ENCODE measurements at places on chromosomes 7 and 10.

DNA sequence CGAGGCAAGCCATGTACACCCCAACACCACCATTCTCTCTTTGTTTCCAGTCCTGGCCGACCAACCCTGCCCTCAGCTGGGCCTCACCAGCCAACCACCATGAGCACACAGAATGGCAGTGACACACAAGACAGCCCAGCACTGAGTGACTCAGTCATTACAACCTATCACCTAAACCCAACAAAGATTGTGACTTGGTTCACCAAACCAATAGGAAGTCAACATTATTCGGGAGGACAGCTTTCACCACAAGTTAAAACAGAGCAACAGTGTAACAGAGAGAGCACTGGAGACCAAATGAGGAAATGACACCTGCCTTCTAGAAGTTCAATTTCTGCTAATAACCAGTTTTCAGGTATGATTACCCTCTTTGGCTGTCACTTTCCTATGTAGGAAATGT is 72.1 kb downstream of the DNMBP start:
- DNase-seq = no peak

GRCh38 chr10:95531058-95531809 is 29.9 kb downstream of the SORBS1 start:
- no peak for DNase-seq

GRCh38 chr10:114437473-114438292 is 33.4 kb upstream of the AFAP1L2 start:
- DNase-seq = no peak

DNA sequence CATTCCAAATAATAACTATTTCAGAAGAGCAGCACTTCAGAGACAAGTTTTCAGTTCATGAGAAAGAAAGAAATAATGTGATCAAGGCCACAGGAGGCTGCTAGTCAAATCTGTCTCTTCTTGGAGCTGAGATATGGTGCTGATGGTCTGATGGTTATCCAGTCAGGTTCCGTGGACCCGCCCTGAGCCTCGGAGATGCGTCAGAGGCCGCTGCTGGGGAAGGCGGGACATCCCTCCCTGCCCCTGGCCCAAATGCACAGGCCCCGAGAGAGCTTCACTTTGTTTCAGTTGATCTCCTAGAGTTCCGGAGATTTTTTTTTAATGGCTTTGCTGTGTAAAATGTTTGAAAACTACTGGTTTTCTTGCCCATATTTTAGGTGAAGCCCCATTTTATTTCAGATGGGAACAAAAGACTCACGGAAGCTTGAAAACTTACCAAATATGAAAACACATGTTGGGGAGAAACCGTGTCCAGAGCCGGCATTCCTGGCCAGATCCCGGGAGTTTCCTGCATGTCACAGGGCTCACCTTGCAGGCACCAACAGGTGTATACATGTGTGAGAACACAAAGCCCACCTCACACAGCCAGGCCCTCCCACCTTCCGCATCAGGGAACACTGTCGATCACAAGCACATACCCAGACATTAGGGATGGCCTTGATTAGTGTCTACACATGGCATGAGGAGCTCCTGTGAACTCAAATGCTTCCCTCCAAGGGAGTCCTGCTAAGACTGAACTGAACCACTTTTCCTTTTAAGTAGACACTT is 499.0 kb downstream of the TCERG1L start:
- no peak for DNase-seq

DNA sequence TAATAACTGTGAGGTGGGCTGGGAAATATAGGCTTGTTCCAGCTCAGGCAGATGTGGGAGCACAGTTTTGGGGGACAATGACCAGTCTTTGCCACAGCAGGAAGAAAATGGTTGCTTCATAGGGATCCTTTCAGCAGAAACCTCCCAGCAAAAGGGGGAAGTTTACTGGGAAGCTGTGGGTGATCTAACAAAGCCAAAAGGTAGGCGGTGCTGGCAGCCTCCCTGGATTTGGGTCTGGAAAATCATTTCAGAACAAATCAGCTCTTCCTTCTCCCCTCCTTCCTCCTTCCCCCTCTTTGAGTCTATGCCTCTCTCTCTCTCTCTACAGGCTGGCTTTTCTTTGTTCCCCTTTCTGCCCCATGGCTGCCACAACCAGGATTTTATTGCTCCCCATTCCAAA is 16.2 kb downstream of the RPS24 start:
- DNase-seq = no peak

DNA sequence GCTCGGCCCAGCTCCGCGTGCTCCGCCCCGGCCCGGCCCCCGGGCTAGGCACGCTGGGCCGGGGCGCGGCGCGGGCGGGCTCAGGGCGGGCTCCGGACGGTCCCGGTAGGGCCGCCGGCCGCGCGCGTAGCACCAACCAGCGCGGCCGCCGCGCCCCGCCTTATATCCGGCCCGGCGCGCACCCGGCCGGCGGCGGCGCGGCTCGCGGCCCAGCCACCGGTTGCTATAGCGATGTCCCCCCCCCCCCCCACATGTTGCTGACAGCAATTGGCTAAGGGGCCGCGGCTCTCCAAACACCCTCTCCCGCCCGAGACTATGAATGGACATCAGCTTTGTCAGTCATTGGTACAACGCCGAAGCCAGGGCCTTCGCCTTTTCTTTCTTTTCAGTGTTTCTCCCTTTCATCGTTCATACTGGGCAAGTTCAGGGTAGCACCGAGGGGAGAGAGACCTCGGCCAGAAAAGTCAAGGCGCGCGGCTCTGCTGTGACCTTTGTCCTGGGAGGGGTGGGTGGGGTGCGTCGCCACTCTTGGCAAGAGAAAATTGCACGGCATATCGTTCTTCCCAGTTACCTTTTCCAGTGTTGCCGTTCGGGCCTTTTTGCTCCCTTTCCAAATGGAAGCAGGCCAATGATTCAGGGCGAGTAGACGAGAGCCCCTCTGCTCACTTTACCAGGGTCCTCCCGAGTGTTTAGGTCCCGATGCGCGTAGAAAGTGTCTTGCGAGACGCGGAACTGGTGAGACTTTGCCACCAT is 354.2 kb downstream of the DNAJB6 start:
- peak; percentile 79 for DNase-seq

DNA sequence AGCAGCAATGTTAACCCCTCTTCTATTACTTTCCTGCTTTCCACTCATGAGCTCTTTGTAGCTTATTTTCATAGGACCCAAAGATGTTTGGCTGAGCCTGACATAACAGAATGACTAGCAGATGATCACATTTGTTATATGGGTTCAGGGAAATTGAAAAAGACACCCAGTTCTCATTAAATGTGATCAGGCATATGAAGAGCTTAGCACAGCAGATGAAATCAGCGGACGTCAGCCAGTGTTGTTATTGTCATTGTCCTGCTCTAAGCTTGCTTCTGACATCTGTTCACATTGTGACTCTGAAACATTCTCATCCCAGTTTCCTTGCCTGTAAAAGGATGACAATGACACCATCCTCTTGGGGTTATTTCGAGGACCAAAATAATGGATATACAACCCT is 43.5 kb downstream of the FAM241B start:
- DNase-seq = no peak

- no peak for DNase-seq
Observed at GRCh38 chr7:117036053-117036669, 82.9 kb downstream of the ST7 start.

DNA sequence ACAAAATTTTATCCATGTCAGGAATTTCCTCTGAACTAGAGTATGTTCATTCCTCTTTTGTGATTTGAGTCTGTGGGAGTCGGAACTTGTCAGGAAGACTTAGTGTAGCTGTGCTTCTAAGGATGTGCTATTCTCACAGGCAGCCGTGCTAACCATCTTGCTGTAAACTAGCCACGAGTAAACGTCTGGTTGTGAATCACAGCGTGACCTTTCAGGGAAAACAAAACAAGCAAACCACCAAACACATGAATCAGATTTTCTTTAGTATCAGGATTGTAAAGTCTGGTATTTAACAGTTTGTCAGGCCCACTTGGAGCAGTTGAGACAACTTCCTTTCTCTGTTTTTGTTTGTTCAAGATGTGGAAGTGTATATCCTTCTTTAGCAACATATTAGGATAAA is 32.0 kb downstream of the AUTS2 start:
- no peak for DNase-seq

GRCh38 chr10:87664276-87664701 is 4.6 kb downstream of the PAPSS2 start:
- DNase-seq = no peak

- DNase-seq = no peak
Observed at GRCh38 chr7:31811650-31812461, 124.8 kb downstream of the PPP1R17 start.

DNA sequence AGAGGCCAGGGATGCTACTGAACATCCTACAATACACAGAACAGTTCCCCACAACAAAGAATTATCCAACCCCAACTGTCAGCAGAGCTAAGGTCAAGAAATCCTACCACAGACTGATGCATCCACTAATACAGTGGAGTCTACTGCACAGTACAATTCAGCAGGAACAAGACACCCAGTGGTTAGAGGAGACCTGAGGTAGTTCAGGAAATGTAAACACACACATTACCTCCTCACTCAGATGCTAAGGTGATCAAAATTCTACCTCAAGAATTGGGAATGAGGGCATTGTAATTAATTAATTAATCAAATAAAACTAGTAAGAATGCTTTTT is 91.4 kb downstream of the ZFAND4 start:
- DNase-seq = no peak

- DNase-seq = no peak
Observed at GRCh38 chr7:92785923-92786322, 50.5 kb downstream of the CDK6 start.

- DNase-seq = no peak
Observed at GRCh38 chr7:44909596-44910389, 24.5 kb upstream of the PURB start.

- no peak for DNase-seq
Observed at GRCh38 chr10:71314028-71314693, 4.9 kb upstream of the SLC29A3 start.

GRCh38 chr7:33762151-33762910 is 143.0 kb upstream of the BMPER start:
- no peak for DNase-seq

GRCh38 chr7:133703547-133703946 is 423.6 kb upstream of the LRGUK start:
- no peak for DNase-seq

- no peak for DNase-seq
Observed at GRCh38 chr10:86803156-86803555, 46.7 kb downstream of the BMPR1A start.

- DNase-seq = peak; percentile 65
Observed at GRCh38 chr7:7099584-7100014, 82.7 kb upstream of the C1GALT1 start.

- peak; percentile 68 for DNase-seq
Observed at GRCh38 chr10:96306516-96306915, 2.3 kb downstream of the DNTT start.

DNA sequence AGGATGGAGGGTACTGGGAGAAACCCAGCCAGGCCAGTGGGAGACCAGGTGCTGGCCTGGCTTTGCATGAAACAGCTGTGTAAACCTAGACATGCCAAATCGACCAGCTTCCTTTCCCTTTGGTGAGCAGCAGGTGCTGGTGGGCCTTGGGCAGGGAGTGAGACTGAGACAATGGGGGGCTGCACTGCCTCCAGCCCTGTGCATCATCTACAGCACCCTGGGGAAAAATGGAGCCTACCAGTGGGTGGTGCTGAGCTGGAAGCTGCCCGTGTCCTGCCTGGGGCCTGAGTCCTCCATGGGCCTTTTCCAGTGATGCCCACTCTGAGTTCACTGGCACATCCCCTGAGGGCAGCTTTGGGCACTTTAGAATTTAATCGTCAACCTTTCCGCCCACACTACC is 19.2 kb upstream of the DDC start:
- no peak for DNase-seq

DNA sequence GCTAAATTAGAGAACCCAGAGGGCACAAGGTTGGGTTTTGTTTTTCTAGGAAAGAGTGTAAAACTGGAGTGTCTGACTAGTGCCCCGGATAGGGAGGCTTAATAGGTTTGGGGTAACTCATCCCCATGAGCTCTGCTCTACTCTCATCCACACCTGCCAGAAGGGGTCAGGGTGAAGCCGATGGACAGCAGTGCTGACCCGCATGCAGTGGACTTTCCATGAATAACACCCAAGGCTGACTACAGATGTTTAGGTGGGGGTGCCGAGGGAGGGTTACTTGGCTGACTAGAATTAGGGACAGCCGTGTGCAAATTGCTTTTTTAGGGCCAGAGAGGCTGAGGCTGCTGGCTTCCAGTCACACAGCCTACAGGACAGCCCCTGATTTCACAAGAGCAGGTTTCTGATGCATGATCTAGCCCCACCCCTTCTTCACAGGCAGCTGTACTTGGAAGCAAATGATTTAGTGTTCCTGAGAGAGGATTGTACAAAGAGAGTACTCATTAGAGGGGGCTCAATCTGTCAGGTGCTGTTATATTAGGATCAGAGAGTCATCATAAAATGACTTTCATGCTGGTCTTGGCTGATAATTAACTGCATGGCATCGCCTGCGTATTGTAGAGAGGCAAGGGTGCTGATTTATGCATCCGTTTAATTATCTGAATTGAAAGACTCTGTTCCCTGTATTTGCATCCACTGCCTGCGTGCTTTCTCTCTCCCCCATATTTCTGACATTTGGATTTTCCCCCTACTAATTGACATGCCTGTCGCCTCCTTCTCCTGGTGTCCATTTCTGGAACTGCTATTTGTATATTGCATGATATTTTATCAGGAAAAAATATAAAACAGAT is 9.5 kb downstream of the INHBA start:
- DNase-seq = no peak

GRCh38 chr10:101887775-101888174 is 44.2 kb upstream of the KCNIP2 start:
- DNase-seq = no peak

All from DMS 273 treated with DMSO at 0.1 percent for 48 hours (cell line).